Right lung (tissue), 10 donors: ENCODE measurements at places on chromosomes 3 and 15. TPM values are rescaled to one million over a fixed set of nuclear protein-coding genes. Genes with fewer than 3 reads are reported as not detected.

Gene HTR3E
- polyA plus RNA-seq: not detected

Gene MYZAP
- polyA plus RNA-seq: 66.1 TPM

Gene ZBTB20
- polyA plus RNA-seq: 3.5 TPM

Gene EEF1AKMT4
- 4.0 TPM for polyA plus RNA-seq

Gene CCDC9B
- 9.7 TPM for polyA plus RNA-seq
